CD4-positive, alpha-beta T cell (primary cell): ENCODE measurements at places on chromosomes 3 and 15.
A peak's percentile ranks its signal among the peaks of the same experiment; 100 is the strongest.

- DNase-seq, result peak; percentile 8
Observed at GRCh38 chr3:42755681-42756578, 17.1 kb downstream of the CCDC13 start.

DNA sequence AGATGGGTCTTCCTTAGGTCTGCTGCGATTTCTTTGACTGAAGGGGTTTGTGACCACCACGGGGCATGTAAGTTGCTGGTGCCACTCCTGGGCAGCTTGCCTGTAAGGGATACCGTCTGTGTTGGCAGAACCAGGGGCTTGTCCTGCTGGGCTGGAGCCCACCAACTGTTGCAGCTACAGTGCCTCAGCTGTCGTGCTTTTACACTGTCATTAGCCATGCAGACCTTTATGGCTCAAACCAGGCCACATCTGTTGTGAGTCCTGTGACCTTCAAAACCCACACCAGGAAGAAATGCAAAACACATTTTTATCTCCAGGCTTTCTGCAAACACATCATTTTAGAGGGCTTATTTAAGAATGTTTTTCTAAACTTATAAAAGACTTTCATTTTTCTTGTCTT is 168.7 kb downstream of the PTPRG start:
- no peak for DNase-seq

DNA sequence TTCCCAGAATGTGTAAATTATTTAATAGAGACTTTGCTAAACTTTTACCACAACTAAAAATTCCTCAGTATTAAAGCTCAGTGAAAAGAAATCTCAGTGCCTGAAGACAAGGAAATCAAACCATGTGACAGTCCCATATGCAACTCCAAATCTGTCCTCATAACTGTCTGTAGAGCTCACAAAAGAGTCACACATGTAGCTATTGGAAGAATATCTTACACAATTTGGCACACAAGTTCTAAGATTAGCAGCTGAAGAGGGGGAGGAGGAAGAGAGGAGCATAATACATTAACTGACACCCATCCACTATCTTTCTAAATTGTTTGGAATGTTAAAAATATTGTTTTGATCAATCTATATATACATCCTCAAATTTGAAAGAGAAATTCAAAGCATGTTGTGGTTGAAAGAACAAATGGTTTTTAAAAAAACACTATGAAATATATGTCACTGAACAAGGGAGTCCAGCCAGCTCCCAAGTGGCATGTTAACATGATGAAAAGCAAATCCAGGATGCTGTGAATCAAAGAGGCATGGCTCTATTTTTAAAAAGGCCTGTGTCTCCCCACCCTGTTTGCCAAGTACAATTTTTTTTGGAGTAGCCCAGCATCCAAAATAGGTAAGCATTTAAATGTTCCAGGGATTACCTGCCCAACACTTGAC is 126.3 kb upstream of the NANOGP8 start:
- DNase-seq, result no peak

- peak; percentile 51 for DNase-seq
Observed at GRCh38 chr15:75640483-75641178, 607 bp upstream of the IMP3 start.

GRCh38 chr3:66224220-66224619 is 3.4 kb downstream of the SLC25A26 start:
- DNase-seq, result no peak

- no peak for DNase-seq
Observed at GRCh38 chr3:194465920-194466570, 20.8 kb downstream of the ATP13A3 start.

GRCh38 chr15:68184616-68185480 is 20.3 kb downstream of the CALML4 start:
- no peak for DNase-seq

GRCh38 chr3:138148503-138148902 is 16.3 kb upstream of the A4GNT start:
- DNase-seq, result no peak

DNA sequence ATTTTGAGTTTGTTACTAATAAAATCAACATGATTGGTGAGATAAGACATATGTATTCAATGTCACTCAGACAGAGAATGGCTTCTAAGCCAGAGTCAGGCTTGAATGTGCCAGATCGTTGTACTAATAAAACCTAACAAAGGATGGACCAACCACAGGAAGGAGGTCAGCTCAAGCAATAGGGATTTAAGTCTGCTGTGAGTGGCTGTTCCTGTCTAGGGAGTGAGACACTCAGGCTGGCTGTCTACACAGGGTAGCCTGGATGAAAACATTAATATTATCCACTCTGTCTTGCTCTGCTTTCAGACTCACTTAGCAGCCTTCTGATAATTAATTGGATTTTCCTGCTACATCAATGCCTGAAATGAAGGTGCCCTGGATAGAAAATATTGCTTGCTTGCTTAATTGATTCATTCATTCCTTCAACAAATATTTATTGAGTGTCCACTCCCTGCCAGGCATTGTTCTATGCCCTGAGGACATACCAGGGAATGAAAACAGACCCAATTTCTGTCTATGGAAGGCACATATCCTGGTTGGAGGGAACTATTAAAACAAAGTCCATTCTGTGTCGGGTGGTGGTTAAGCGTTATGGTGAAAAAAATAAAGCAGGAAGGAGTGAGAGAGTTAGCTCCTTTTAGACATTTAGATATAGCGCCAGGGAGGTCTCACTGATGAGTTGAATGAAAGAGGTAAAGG is 239.4 kb downstream of the CHST2 start:
- DNase-seq, result no peak

GRCh38 chr15:73021139-73021621 is 31.1 kb upstream of the NEO1 start:
- DNase-seq, result no peak

GRCh38 chr15:41825572-41826535 is 2.0 kb upstream of the JMJD7 start:
- no peak for DNase-seq

DNA sequence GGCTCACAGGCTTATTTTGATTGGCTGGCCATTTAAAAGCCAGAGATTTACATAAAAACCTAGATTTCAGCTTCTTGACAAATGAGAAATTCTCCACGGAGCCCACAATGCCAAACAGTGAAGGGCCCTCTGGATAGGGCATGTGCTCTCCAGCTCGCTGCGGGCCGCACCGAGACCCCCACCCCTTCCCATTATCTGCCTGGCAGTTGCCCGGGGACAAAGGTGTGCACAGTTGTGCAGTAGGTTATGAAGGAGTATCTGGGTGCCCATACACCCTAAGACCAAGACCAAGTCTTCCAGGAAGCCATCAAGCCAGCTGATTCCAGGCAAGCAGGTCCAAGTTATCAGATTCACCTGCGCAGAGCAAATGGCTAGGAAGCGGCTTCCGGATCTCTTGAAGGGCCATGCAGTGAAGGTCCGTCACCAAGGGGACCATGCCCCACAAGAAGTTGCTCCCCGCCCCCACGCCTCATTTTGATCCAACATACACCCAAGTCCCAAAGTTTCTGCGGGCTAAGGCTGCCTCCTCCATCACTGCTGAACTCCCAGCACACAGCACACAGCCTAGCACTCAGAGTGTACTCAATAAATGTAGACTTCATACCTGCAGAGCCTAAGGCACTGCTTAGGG is 1.3 kb downstream of the MRPS25 start:
- DNase-seq, result no peak

- DNase-seq, result no peak
Observed at GRCh38 chr3:52458031-52458760, 2.8 kb downstream of the NISCH start.

DNA sequence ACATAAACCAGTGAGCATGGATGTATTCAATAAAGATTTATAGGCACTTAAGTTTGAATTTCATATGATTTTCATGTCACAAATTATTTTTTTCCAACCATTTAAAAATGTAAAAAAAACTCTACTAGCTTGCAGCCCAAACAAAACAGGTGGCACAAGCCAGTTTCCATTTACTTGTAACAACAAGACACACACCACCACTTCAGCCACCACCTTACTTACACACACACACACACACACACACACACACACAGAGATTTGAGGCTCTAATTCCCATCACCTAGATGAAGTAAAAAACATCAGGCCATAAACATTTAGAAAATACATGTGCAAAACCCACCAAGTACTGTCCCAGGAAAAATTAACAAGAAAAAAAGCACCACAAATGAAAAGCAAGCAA is 25.3 kb downstream of the MYO9A start:
- DNase-seq, result no peak

GRCh38 chr3:133038089-133038730 is at the start of gene TMEM108:
Gene TMEM108, plus strand, starts transcription at chr3:133038391.
- no peak for DNase-seq
